Stimulated activated CD4-positive, alpha-beta T cell treated with anti-CD3 and anti-CD28 coated beads, TNF-alpha, amount 100 ng/mL, for 48 hours (primary cell): ENCODE measurements at places on chromosomes 11 and 22.

GRCh38 chr22:38828191-38828590 is 15.6 kb downstream of the NPTXR start:
- no peak for DNase-seq

DNA sequence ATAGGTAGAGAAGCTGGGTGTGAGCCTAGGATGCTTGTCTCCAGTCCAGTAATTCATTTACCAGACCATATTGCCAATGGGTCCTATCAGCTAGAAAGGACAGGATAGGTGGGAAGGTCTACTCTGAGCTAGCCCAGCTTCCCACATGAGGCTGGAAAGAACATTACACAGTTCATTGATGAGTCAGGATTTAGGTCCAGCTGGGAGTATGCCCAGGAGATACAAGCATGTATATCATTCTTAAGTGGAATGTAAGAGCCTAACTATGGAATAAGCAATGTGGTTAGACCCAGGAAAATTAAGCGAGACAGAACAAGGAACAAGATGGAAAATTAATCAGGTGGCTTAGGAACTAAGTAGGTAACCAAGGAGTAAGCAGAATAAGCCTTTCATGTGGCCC is 59.0 kb upstream of the TBCEL start:
- no peak for DNase-seq

DNA sequence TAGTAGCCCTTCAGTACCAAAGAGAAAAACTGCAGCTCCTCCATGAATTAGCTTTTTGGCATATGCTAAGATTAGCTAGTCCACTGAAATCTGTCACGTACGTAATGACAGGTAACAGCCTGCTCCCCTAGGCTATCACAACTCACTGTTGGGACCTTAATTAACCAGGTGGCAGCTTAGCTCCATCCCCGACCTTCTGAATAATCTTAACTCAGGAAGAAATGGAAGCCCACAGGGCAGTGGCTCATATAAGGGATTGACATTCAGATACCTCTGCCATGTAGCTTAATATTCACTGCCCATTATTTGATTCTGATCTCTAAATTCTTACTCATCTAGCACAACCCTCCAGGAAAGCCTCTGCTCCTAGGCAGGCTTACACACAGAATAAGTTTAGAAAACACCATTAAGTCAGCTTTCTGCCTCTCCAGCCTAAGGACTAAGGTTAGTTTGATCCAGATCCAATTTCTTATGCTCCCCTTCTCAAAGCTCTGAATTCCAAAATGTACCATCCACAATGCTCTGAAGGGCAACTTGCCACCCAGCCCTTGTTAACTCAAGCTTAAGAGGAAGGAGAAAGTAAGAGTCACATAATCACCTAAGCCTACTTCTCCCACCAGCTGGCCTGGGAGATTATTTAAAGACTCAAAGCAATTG is 5.0 kb downstream of the HSPA8 start:
- no peak for DNase-seq

DNA sequence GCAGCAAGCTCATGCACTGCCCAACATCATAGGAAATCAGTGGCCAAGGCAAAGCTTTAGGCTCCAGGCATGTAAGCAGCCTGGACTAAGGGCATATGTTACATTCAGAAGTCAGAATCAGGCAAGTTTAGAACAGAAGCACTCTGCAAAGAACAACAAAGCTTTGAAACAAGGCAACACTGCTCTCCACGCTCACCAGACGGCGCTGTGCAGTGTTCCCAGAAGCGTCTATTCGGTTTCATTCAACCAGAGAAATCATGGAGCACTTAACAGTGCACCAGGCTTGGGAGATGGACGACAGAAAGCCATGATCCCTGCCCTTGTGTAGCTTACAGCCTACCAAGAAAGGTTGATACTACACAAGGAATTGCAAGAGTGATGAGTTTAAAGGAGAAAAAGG is 555.8 kb downstream of the BUD13 start:
- no peak for DNase-seq

DNA sequence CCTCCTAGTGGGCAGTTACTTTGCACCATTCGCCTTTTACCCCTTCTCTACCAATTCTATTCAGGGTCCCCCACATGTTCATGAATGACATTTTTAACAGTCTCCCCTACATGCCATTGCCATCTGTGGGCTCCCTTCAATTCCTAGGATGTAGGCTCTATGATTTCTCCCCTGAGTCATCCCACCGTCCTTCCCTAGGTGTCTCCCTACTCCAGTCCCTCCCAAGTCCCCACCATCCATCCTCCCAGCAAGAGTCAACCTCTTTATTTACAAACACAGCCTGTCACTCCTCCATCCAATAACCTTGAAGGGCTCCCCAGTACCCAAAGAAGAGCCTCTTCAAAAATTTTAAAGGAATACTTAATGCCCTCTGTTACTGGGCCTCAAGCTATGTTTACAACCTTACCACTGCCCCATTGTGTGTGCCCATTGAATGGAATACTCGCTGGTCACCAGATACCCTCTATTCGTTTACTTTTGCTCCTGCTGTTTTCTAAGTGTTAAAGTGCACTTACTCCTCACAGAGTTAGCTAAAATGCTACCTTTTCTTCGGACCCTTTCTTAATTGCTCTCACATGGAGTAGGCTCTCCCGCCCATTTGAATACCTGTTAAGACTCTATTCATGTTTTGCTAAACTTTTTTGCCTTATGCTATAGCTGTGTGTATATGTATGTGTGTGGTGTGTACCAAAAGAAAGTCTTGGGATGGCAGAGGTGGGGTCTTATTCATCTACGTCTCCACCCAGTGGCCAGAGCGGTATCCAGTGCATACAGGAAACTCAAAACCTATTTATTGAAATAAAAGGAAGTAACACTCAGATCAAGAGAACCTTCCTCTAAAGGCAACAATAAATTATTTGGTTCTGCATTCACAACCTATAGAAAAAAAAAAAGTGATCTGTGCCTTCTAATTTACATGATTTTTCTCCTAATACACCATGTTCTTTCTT is 235.8 kb upstream of the CCDC90B start:
- DNase-seq, result no peak

DNA sequence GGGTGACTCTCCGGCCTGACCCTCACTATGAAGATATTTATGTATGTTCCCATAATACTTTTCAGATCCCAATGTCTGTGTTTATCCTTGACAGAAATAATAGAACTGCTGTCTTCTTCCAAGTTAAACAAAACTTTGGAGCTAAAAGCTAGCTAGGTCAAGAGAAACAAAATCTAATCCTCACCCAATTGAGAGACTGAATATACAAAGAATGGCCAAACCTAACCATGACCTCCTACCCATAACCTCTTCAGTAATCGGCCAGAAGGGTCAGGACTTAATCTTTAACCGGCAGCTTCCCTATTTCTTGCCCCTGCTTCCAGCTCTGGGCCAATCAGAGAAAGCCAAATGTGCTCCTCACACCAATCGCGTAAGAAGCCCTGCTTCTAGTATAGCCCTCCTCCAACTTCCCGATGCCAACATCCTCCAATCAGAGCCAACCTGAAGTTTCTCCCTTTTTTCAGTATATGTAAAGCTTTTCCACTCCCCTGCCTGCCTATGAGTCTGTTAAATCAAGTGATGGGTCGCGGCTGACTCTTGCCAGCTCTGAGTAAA is 1.7 kb upstream of the DDX6 start:
- DNase-seq, result peak; percentile 44

DNA sequence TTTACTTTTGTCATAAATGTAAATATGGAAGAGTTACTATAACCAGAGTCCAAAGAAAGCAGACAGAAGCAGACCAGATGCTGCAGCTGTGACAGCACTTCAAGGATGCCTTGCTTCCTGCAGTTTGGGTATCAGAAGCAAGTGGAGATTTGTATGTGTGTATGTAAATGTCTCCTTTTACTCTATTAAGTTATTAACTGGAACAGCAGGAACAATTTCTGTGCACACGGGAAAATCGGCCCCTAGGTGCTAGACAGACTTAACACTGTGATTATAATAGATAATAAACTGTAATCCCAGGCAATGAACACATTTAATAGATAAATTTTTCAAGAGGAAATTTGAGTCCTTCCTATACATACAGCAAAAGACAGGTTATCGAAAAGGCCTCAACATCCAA is 178.6 kb upstream of the PITPNB start:
- no peak for DNase-seq

DNA sequence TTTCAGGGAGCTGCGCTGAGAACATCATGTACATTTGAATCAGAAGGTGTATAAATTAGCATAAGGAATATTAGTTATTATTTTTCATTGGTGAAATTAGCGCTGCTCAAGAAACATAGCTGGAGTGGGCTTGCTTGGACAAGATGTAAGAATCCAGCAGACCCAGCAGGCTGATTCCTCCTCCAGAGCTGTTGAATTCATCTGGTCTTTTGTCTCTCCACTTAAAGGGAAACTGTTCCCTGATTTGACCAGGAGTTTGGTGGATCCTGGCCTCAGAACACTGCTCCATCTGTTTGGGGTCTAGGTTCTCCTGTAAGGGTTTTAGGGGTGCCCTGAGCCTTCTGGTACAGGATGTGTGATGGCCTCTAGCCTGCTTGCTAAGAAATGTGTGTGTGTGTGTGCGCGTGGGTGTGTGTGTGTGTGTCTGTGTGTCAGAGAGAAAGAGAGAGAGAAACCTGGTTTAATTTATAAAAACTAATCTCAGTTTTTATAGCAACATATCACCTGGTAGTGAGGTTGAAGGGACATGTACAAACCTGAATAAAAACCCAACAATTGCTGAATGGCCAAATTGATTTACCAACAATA is 8.3 kb upstream of the SORL1 start:
- DNase-seq, result no peak

DNA sequence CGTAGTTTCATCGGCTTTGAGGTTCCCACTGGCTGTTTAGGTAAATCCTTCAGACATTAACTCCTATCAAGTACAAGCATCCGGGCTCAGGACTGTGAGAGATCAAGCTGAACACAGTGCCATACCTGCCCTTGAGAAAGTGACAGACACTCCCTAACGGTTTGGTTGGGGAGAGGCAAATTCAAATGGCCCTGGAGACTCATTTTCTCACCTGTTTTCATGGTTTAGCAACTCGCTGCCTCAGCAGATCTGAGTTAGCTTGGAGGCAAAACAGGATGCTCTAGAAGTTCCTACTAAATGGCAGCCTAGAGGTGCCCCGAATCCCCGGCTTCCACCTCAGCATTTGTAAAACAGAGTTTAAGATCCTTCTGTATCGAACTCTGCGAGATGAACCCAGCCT is 3.6 kb upstream of the FBXO3 start:
- no peak for DNase-seq
